Esophagus squamous epithelium (tissue), 5 donors: ENCODE measurements at places on chromosomes 13 and 19.

DNA sequence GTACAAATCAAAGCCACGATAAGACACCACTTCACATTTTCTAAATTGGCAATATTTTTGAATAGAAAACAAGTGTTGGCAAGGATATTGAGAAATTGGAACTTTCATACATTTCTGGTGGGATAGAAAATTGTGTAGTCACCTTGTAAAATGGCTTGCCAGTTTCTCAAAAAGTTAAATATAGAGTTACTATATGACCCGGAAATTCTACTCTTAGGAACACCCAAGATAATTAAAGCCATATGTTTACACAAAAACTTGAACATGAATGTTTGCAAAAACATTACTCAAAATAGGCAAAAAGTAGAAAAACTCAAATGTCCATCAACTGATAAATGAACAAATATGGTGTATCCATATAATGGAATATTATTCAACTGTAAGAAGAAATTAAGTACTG, 552.5 kb downstream of the TBC1D4 start:
- no peak for DNase-seq

DNA sequence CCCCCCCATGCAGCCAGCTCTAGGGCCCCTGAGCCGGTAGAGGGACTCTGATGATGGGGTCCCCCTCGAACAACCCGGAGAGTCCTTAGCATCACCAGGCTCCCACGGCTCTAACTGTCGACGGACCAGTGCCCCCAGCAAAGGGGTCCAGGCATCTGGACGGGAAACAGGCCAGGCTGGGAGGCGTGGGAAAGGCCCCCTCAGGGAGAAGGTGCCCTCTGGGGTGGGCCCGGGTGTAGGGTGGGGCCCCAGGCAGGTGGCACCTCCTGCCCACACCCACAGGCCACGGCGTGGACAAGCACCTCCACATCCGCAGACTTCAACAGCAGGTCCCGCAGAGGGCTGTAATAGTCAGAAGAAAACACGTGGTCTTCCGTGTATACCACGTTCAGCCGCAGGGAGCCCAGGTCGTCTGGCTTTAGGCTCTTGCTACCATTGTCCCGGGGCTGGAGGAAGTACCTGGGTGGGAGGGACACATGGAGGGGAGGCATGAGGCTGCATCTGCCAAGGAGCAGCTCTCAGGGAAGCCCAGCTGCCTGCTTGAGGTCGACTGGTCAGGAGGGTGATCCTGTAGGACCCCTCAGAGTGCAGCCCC, 44.7 kb upstream of the C13orf46 start:
- DNase-seq: no peak

- DNase-seq: no peak
Observed at GRCh38 chr13:105278943-105279381, 1256.5 kb downstream of the EFNB2 start.

DNA sequence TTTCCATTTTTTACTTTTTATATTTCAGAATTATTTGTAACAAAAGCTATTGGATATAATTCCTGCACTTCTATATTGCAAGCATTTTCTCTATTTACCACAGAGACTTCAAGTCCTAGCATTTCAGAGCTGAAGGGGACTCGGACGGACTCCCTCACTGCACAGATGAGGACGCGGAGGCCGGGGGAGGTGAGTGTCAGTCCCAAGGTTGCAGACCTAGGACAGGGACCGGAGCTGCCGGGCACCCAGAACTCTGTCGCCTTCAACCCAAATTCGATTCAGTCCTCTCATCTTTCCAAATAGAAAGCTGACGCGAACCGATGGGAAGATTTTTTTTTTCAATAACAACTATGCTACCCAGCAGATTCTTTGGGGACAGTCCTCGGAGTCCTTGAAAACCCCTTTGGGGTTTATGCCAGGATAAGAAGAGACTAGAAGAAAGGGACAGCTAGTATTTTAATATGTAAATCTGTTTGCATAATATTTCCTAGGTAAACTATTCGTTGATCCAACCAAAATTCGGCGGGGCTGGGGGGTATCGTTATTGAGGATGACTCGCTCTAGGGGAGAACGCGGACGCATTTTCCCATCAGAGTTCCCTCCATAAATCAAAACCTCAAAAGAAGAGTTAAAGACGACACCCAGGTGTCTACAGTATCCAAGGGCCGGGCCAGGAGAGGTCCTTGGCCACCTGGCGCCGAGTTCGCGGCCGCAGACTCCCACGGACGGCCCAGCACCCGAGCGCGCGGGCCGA, 803 bp downstream of the FLT3 start:
- DNase-seq: no peak

- no peak for DNase-seq
Observed at GRCh38 chr19:32570081-32570785, 10.8 kb upstream of the PDCD5 start.

DNA sequence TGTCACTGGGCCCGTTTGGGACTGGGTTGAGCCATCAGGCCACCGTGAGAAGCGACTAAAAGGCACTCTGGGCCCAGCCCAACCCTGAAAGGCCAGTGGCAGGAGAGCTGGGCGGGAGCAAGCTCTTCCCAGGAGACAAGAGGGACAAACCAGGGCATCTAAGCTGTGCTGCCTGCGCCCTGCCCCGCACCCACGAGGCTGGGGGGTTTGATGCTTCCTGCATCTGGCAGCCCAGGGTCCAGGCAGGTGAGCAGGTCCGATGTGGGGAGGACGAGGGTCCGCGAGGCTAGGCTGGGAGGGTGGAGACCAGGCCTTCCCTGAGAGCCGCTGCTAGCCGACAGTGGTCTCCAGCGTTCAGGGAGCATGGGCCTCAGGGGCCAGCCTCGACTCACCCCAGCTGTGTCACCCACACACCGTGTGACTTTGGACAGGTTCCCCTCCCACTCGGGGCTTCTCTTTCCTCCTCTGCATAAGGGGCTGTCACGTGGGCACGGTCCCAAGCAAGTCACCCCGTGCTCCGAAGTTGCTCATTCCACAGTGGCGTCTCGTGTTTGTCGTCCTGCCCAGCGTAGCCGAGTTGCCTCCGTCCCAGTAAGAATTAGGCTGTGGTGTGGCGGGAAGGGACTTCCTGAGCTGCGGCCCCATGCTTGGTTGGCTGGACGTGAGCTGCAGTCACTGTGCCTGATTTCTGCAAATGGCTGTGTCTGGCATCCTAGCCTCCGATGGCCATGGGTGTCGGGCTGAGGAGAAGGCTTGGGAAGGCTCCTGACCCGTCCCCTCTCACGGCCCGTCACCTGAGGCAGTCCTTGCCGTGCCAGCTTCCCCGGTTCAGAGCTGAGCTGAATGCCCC, 15.8 kb downstream of the PLIN4 start:
- DNase-seq: no peak

- no peak for DNase-seq
Observed at GRCh38 chr19:48989701-48990291, 3.3 kb downstream of the GYS1 start.
